Anterior cingulate cortex (tissue), 58 donors: ENCODE measurements at places on chromosomes 2 and 18.

DNA sequence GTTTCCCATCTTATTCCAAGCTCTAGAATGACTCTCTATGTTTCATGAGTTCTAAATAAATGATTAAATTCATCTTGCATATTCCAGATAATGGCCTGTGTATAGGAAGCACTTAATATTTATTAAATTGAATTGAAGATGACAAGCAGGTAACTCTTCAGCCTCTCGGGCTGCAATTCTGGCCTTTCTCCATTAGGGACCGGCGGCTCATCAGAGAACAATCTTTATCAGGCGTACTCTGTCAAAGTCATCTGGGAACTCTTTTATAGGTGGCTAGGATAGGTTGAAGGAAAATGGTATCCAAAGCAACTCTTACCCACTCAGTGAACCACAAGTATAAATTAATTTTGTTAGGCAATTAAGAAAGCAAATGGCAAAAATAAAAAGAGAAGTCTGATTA, 308.5 kb downstream of the NOL4 start:
- DNase-seq = no peak

GRCh38 chr2:127678531-127678930, 3.2 kb upstream of the LIMS2 start:
- DNase-seq = no peak

- no peak for DNase-seq
These were observed at the start of gene LHCGR for GRCh38 chr2:48755473-48755872. LHCGR (minus strand) TSS chr2:48755724; CDS start chr2:48755671, 53 bp downstream.

GRCh38 chr2:217999595-217999959, 3.2 kb downstream of the TNS1 start:
- no peak for DNase-seq

GRCh38 chr2:197813093-197813787, 8.8 kb downstream of the PLCL1 start:
- DNase-seq = no peak

GRCh38 chr18:53147472-53147871, 807.5 kb downstream of the DCC start:
- no peak for DNase-seq

DNA sequence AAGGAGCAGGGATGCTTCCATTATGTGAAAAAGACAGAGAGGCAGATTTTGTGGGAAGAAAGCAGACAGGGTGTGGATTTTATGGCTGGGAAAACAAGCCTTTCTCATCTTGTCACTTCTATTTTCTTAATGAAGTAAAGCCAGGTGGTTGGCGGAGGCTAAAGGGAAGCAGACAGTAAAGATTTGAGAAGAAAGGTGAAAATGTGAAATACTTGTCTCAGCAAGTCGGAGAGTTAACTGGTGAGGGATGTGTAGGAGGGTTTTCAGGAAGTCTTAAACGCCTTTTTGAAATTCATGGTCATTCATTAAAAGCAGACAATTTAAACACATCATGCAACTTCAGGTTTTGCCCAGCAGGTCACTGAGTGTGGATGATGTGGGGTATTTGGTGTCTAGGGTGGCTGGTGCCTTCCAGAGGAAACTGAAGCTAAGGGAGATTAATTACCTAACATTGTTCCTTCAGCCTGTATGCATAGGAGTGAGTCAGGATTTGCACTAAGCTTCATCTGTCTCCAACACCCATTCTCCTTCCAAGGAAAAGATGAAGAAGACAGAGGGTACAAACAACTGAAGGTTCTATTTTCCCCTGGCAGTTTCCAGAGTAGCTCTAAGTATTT, 20.7 kb downstream of the SLC14A2 start:
- DNase-seq = no peak

GRCh38 chr2:196783431-196784094, 15.9 kb downstream of the GTF3C3 start:
- DNase-seq = no peak

DNA sequence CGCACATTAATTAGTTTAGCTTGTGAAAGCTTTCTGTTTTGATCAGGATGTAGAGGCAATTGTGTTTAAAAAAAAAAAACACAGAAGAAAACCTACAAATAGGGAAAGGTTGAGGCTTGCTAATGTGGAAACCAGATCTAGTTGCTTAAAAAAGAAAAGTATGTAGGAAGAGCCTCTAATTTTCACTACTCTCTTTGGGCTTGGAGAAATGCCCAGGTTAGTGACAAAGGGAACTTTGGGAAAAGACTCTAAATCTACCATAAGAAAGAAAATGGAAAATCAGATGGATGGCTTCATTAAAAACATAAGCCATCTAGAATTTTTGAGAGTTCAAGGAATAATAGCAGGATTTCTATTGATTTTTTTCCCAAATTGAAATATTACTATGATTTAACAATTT, 47.3 kb upstream of the SLC38A11 start:
- no peak for DNase-seq

- no peak for DNase-seq
These were observed 153.6 kb downstream of the COL4A4 start for GRCh38 chr2:227010433-227010832.

DNA sequence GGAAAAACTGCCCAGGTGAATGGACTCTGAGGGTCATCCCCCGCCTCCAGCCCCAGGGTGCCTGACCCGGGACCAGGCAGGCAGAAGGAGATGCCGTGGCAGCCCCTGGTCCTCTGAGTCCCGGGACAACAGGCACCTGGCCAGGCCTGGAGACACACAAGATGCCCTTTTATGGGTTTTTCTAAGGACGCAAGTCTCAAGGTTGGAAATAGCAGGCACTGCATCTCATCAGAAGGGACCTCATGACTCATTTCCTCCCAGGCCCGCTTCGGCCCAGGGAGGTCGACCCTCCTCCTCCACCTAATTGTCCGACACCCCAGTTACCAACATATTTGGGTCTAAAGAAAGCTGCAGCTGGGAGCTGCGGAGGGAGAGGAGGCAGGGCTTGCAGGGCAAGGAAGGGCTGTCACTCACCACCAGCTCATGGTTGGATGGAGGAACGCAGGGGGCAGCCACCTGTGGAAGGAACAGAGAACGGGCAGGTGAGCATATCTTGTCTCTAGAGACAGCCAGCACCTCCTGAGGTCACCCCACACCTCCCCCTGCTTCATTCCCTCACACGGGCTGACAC, 82.9 kb downstream of the TNS1 start:
- DNase-seq = no peak

GRCh38 chr18:47585136-47585535, 333.7 kb upstream of the SKOR2 start:
- no peak for DNase-seq

GRCh38 chr2:241061275-241061674, 40.8 kb downstream of the MTERF4 start:
- DNase-seq = no peak

GRCh38 chr2:64626963-64627760, 26.6 kb downstream of the SERTAD2 start:
- DNase-seq = no peak

DNA sequence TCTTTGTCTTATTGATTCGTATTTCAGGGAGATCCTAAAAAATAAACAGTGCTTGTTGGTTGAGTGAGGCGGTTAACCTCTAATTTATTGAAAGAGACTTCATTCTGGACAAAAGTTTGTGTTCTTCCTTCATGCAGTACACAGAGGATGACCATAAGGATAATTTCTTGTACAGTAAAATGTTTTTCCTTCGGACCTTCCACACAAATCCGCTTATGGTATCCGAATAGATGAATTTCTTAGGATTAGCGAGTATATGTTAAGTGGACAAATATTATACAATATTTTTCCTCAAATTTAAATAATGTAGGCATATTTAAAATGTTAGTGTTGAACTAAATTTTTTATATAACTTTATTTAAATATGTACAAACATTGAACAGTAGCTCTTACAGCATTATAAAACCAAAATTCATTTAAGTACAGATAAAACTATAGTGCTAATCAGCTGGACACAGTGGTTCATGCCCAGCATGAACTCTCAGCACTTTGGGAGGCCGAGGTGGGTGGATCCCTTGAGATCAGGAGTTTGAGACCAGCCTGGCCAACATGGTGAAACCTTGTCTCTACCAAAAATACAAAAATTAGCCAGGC, 84.4 kb downstream of the LPIN1 start:
- no peak for DNase-seq

GRCh38 chr2:173002751-173003541, 72.7 kb upstream of the MAP3K20 start:
- DNase-seq = no peak

- no peak for DNase-seq
These were observed 18.9 kb downstream of the SNORC start for GRCh38 chr2:232888839-232889529.

- no peak for DNase-seq
These were observed 71.1 kb downstream of the PIK3C3 start for GRCh38 chr18:42025974-42026625.

- no peak for DNase-seq
These were observed 1134.8 kb upstream of the ZEB2 start for GRCh38 chr2:145654746-145655145.

DNA sequence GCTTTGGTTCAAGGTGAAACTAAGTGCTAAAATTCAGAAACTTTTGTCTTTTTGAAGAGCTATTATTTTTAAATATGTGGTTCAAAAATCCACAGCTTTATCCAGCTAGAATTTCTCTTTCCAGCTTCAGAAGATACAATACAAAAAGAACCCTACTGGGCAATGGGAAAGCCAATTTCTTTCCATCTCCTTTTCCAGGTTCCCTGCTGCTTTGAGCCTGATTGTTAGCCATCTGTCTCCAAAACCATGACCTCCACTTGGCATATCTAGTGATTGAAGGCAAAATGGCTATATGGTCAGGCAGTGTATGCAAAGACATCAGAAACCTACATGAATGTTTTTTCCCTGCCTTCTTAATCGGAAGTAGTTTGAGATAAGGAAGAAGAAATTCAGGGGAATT, 134.1 kb downstream of the KCNH7 start:
- no peak for DNase-seq

- no peak for DNase-seq
These were observed 132.2 kb downstream of the CLIP4 start for GRCh38 chr2:29247336-29247914.

GRCh38 chr2:218047536-218048225, 21.4 kb upstream of the RUFY4 start:
- no peak for DNase-seq

- DNase-seq = no peak
These were observed 26.2 kb downstream of the KLF7 start for GRCh38 chr2:207139552-207139951.

DNA sequence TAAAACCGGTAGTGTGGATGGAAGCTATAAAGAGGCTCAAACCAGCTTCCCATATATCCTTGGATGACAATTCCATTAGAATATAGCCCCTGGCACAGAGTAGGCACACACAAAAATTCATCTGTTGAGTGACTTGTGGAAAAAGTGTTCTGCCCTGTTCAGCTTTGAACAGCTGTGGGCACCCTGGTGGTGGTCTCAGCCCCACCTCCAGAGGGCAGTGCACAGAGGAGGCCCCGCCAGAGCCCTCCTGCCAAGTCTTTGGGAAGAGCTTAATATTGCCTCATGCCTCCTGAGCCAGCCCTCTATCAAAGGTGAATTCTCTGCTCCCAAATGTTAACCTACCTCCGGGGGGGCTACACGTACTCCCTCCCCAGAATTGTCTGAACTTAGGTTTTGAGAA, 30.4 kb downstream of the EPAS1 start:
- no peak for DNase-seq

DNA sequence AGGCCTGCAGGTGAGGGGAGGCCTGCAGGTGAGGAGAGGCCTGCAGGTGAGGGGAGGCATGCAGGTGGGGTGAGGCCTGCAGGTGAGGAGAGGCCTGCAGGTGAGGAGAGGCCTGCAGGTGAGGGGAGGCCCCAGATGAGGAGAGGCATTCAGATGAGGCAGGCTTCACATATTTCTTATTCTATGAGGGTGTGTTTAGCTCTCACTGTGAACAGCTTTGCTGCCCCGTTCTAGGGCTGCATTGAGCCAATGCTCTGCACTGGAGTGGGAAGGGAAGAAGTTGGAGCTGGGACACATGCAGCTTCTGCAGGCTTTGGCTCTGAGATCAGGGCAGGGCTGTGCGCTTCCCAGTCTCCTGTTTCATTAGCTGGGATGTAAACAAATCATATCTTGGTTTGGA, 19.5 kb downstream of the TPO start:
- no peak for DNase-seq

DNA sequence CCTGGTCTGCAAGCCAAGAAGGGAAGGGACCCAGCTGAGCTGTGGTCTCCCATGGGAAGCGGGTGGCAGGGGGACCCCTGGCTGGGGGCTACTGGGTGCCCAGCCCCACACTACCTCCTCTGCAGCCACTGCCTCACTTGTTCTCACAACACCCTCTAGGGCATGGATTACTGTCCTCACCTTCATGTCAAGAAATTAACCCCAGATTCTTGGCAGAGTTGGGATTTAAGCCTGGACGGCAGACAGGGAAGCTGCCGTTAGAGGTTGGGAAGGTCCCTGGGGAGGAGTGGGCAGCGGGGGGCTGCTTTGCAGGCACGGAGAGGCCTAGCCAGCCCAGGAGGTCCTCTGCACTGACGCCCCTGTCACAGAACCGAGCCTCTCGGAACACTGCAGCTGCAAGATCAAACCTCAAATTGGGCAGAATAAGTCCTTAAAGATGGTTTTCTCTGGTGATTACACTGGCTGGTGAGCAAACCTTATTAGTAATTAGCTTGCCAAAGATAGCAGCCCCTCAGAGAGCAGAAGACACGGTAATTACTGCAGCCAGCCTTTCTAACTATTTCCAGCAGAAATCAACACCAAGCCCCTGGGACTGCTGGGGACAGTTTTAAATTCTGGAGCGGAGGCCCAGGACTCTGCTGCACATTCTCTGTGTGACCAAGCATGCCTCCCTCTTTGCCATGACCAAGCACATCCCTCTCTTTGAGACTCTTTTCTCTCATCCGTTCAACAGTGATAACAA, 35.9 kb downstream of the KCNF1 start:
- DNase-seq = no peak

GRCh38 chr2:173667415-173667814, 297.8 kb downstream of the SP3 start:
- DNase-seq = no peak

- no peak for DNase-seq
These were observed 290.5 kb upstream of the HS6ST1 start for GRCh38 chr2:128608921-128609880.

DNA sequence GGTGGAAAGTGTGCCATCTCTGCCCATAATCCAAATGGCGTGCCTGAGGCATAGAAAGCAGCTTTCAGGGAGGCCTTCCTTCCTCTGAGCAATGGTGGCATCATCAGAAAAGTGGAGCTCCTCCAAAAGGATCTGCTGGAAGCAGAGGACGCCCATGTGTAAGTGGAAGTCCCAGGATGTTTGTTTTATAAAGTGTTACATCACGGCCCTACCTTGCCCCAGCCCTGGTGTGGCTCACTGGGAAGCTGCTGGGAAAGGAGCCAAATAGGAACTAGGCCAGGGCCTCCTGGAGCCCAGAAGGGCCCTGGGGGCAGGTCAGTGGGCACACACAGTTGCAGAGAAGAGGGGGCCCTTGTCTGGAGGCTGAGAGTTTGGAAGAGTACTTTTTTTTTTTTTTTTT, 4.2 kb upstream of the ODC1 start:
- DNase-seq = no peak
